Kidney glomerular epithelial cell (primary cell): ENCODE measurements at places on chromosomes 5 and 9.

GRCh38 chr9:93082841-93083411 is 13.1 kb upstream of the CARD19 start:
- no peak for DNase-seq

- no peak for DNase-seq
These were observed 651.2 kb upstream of the CCNG1 start for GRCh38 chr5:162786234-162786633.

DNA sequence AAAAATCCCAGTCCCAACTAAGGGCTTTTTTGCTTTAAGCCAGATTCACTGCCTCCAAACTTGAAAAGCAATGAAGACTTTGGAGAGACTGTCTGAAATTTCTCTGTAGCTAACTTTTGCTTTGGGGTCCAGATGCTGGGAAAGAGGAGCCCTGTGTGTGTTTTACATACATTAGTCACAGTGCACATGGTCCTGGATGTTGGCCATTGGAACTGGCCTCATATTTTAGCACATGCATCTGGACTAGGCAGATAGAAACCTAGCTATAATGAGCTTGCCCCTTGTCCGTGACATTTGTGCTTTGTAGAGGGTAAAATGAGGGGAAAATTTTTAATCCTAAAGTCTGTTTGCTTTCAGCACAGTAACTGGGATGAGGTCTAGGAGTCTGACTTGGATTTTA is 421.7 kb downstream of the CDK5RAP2 start:
- no peak for DNase-seq

- DNase-seq = peak; percentile 54
These were observed 21.2 kb downstream of the OTULIN start for GRCh38 chr5:14685757-14686156.

DNA sequence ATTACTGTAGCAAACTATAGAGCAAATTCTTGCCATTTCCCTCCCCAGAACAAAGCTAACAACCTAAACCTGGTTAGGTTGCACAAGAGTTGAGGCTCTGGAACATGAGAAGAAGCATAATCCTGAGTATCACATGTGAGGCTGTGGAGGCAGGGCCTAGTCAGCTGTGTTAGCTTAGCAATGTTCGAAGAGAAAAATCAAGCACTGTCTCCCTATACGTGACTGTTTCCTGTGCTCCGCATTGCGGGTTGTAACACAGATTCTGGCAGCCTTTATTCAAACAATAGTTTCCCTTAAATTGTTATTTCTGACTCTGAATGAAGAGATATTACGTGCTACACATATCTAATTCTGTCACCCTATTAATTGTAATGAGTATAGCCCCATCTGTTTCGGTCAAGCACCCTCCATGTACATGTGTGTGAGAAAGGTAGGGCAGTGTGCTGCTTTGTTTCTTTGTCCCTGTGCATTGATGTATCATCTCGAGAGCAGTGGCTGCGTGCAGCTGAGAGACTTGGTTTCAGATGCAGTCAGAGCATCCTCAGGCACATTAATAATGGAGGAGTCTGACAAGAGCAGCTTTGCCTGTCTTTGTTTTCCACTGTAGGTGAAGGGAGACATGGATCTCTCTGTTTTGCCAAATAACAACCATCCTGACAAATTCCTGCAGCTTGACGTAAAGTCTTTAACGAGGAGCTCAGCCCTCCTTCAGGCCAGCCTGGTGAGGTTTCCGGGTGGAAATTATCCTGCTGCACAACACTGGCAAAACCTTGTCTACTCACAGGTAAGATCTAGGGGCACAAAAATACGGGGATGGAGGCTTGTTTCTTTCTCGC is at the start of gene MINAR2:
TSS of gene MINAR2 (plus strand) at position 523 of the 836 bp plus-strand sequence. CDS start at position 620, 97 bp downstream.
- DNase-seq = no peak

DNA sequence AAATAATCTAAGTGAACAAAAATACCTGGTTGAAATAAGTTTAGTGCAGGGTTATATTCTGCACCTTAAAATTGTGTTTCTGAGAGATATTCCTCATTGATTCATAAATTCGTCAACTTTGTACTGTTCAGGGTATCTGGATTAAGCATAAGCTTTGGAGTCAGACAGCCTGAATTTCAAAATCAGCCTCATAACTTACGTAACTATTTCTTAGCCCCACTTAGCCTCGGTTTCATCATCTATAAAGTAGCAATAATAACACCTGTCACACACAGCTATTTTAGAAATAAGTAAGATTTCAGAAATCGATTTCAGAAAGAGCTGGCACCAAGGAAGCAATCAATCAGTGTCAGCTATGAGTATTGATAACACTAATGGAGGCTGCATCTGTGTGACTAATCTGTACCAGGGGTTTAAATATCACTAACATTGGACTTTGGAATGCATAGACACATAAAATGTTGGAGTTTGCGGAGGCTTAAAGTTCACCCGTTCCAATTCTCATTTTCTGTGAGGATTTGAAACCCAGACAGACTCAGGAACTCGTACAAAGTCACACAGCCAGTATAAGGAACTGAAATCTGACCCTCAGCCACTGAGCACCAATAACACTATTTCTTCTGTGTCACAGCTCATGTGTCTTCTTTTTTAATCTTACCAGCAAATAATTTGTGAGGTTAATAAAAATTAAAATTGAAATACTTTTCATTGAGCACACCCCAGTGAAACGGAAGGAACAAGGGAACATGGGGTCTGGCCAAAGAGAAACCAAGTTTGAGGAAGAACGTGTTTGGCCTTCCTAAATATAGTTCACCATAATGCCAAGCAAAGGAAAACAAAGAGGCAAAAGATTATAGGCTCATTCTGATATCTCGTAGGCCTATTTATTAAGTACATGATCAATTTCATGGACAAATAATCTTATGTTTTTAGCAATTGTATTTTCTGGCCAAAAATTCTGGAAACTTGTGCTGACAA is 194.4 kb upstream of the PTGER4 start:
- no peak for DNase-seq

- DNase-seq = no peak
These were observed 3.0 kb upstream of the PCDH1 start for GRCh38 chr5:141880961-141881801.

GRCh38 chr5:95217351-95217750 is 67.5 kb downstream of the MCTP1 start:
- no peak for DNase-seq

DNA sequence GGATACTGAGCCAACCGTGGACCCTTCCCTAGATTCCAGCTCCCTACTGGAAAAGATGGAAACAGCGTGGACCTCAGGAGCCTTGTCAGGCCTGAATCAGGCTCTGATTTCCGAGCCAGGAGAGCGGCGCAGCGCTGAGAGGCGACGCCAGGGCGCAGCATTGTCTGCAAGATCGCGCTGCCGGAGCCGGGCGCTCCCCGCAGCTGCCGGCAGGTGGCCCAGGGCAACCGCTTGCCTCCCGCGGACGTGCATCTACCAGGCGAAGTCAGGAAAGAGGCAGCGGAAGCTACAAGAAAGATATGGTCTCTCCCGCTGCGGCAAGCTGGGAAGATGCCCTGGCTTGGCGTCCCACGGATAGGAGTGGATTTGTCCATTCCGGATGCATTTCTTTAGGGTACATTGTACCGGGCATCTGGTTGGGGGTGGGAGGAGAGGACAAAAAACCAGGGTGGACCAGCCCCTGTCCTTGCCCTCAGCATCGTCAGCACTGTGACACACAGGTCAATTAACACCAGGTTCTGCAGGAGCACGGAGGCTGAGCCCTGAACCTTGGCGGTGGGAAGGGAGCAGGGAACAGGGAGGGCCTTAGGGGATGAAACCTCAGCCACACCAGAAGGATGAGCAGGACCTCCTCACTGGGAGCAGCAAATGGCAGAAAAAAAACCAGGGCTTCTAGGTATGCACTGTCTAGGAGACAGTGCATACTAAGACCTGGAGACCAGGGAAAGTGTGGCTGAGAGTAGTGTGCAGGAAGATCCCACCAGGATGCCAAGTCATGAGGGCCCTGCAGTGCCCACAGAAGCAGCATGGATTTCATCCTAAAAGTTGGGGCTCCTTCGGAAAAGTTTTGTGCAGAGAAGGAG is 55.9 kb downstream of the SFXN1 start:
- DNase-seq = peak; percentile 77

GRCh38 chr5:170306381-170306831 is 8.8 kb upstream of the LCP2 start:
- no peak for DNase-seq

GRCh38 chr9:110192531-110193261 is 15.3 kb downstream of the C9orf152 start:
- DNase-seq = peak; percentile 57

DNA sequence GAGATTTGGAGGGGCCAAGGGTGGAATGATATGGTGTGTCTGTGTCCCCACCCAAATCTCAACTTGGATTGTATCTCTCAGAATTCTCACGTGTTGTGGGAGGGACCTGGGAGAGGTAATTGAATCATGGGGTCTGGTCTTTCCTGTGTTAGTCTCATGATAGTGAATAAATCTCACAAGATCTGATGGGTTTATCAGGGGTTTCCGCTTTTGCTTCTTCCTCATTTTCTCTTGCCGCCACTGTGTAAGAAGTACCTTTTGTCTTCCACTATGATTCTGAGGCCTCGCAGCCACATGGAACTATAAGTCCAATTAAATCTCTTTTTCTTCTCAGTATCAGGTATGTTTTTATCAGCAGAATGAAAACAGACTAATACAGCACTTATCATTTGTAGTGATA is 29.5 kb upstream of the SPIN1 start:
- no peak for DNase-seq

GRCh38 chr5:4659851-4660250 is 480.3 kb upstream of the ADAMTS16 start:
- DNase-seq = no peak

GRCh38 chr5:177458912-177459350 is 12.3 kb downstream of the PRR7 start:
- no peak for DNase-seq

GRCh38 chr9:4600368-4600767 is 61.7 kb upstream of the PLPP6 start:
- DNase-seq = no peak
